Endothelial cell of umbilical vein (primary cell): ENCODE measurements at places on chromosomes 1 and 21. TPM values are rescaled to one million over a fixed set of nuclear protein-coding genes. Genes with fewer than 3 reads are reported as not detected.

DNA sequence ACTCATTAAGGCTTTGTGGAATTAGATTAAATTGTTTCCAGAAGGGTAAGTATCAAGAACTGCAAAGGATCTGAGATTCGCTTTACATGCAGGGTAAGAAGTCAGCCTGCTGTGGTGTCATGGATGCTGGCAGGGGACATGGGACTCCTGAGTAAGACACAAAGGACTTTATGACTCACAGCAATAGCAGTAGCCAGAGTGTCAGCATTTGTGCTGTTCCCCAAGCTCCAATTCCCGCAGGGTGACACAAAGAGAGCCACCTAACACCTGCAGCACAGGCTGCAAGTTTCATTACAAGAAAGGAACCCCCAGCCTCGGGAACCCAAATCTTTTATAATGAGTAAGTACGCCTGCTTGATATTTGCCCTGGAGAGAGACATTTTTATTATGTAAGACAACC, 298.1 kb upstream of the POU3F1 start:
- no peak for DNase-seq

- no peak for DNase-seq
Observed at GRCh38 chr21:34046917-34047316, 26.5 kb upstream of the MRPS6 start.

GRCh38 chr1:65147424-65148177, 402 bp upstream of the AK4 start:
- DNase-seq = peak; percentile 11

- no peak for DNase-seq
Observed at GRCh38 chr1:32350785-32351398, 11.4 kb downstream of the FAM229A start.

GRCh38 chr1:149966405-149966804, 29.7 kb upstream of the MTMR11 start:
- no peak for DNase-seq

Gene KIF21B
- 4.4 and 4.7 TPM in 2 replicates for total RNA-seq

Gene GSTM5
- 0.51 and 1.6 TPM in 2 replicates for total RNA-seq

GRCh38 chr1:115283681-115284146, 54.3 kb downstream of the NGF start:
- DNase-seq = no peak

Gene RGS7
- total RNA-seq = 0.44 and 1.2 TPM in 2 replicates

DNA sequence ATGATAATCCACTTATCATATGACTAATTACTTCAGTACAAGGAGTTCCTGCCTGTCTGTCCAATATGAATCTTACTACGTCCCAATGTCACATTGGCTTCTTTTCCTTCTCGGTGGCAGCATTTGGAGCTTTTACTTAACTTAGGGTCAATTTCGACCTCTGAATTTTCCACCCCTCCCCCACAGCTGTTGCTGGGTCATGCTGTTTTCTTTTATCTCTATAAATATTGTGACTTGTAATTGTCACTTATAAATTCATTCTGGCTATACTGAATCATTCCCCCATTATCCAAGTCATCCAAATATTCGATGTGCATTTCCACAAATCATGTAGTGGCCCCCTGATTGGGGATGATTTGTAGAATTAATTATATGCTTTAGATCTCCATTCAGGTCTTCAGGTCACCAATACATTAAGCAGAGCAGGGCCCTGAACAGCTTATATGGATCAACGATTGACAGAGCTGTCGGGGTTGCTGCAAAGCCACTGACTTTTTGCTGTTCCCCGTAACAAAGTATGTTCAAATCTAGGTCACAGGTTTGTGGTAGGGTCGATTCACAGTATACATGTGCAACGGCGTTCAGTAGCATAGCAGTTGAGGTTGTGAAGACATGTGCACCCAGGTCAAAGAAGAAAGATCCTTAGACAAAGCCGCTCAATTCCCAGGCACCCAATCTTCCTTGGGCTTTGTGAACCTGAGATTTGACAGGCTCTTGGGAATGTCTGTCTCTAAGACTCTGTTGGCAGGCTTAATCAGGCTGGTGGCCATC, 18.3 kb upstream of the RNU1-4 start:
- DNase-seq = peak; percentile 11

GRCh38 chr1:150662811-150663210, 33.4 kb upstream of the ENSA start:
- DNase-seq = no peak
